ENCODE measurements at places on chromosomes 1 and 21.

GRCh38 chr21:14879458-14879857 is 185.3 kb downstream of the NRIP1 start:
- no peak for DNase-seq

GRCh38 chr1:1510912-1511532 is 940 bp upstream of the ATAD3A start:
- DNase-seq, result peak; percentile 30

- DNase-seq, result no peak
These were observed 96.3 kb upstream of the GALNT2 start for GRCh38 chr1:229970714-229971113.

- DNase-seq, result peak; percentile 88
These were observed 33.8 kb upstream of the MPZL1 start for GRCh38 chr1:167687919-167688519.

- DNase-seq, result no peak
These were observed 19.7 kb upstream of the IFNLR1 start for GRCh38 chr1:24206516-24207394.

Data from hepatocyte (in vitro differentiated cells).